Panc1 (cell line): ENCODE measurements at places on chromosomes 11 and 22.

DNA sequence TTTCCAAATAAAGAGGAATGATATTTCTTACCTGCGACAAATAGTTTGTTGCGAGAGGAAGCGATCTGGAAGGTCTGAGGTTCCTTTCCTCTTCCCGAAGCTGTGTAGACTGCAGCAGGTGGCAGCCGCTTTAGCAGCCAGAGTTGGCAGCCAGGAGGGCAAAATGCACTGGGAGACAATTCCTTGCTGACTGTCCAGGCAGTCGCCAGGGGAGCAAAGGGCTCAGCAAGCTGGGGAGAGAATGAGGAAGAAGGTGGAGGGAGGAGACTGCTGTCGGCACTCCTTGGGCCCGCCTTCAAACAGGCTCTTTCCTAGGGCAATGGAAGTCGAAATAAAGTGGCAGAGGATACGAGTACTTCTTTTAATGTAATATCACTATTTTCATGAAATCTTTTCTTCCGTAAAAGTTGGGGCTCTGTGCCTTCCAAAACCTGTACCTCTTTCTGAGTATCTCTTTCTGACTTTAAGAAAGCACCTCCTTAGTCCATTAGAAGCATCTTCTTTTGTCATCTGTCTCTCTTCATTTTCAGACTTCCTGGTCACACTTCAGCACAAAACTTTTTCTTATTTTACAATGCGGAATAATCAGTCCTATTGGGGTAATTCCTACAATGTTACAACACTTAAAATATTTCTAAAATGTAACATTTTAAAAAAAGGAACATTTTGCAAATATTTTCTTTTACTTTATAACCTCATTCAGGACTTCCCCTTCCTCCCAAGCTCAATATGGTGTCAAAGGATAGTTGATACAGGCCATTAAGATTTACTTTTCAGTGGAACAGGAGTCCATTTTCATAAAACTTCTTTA, at the start of gene IL18:
IL18 (minus strand) TSS at position 220 of the 811 bp plus-strand sequence. CDS start 9,041 bp downstream, outside the sequence.
- peak; percentile 78 for DNase-seq

- DNase-seq = no peak
Observed at GRCh38 chr22:17938484-17938924, 85.9 kb downstream of the MICAL3 start.

DNA sequence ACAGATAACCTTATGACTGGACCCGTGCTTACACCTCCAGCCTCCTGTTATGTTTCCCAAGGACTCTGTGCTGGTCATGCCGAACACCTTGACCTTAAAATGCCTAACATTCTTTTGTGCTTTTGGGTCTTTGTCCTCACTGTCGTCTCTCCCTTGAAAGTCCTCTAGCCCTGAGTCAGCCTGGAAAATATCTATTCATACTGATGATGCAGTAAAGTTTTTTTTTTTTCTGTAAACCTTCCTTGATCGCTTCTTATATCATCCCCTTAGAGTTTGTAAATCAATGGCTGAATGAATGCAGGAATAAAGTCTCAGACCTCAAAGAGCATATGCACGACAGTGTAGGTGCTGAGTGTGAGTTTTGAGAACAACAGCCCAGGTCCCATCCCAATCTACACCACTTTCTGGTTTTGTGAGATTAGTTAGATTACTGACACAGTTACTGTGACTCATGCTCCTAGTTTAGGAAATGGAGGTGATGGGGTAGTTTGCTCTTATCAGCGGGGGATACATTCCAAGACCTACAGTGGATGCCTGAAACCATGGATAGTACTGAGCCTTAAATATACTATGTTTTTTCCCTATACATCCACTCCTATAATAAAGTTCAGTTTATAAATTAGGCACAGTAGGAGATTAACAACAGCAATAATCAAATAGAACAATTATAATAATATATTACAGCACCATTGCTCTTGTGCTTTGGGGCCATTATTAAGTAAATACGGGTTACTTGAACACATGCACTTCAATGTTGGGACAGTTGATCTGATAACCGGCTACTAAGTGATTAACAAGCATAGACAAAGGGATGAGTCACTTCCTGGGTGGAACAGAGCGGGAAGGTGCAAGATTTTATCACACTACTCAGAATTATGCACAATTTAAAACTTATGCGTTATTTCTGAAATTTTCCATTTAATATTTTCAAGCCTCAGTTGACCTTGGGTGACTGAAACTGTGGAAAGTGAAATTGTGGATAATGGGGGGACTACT, 8.6 kb downstream of the TCN1 start:
- DNase-seq = no peak

DNA sequence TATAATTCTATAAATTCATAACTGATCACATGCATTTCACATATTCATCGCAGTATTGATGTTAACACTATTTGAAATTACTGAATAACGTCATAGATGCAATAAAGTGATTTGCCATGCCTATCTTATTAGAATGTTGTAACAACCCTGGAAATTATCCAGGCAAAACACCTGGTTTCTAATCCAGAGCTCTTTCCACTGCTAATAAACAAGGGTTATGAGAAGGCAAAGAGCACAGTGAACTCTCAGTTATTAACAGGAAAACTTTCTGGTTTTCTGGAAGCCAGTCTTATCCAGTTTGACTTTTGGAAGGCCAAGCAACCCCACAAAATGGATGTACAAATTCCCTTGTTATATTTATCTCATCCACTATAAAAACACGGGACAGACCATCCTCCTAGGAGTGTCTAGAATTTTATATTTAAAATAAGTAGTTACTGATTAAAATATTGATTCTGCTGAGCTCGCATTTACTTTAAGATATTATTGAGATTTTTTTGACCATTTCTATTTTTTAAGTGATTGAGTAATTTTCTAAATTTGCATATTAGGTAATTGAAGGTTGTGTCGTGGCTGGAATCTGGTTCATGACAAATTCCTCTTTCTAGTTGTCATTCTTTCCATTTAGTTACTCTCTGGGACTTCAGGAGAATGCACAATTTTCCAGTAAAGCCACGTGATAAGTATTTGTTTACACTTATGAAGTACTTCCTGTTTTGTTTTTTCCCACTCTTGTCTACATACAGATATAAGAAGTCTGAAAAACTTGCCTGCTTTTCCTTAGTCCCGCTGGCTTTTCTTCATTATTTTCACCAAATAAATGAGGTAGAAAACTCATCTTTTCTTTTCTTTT, 47.9 kb downstream of the DCUN1D5 start:
- DNase-seq = no peak

GRCh38 chr11:22203281-22203680, 10.4 kb downstream of the ANO5 start:
- no peak for DNase-seq

- no peak for DNase-seq
Observed at GRCh38 chr11:92227959-92228935, 3.6 kb downstream of the FAT3 start.

- no peak for DNase-seq
Observed at GRCh38 chr11:108959105-108959761, 294.4 kb downstream of the DDX10 start.

GRCh38 chr11:126355926-126356897, 726 bp downstream of the ST3GAL4 start:
- no peak for DNase-seq

GRCh38 chr22:39638958-39639357, 68.4 kb downstream of the CACNA1I start:
- no peak for DNase-seq

DNA sequence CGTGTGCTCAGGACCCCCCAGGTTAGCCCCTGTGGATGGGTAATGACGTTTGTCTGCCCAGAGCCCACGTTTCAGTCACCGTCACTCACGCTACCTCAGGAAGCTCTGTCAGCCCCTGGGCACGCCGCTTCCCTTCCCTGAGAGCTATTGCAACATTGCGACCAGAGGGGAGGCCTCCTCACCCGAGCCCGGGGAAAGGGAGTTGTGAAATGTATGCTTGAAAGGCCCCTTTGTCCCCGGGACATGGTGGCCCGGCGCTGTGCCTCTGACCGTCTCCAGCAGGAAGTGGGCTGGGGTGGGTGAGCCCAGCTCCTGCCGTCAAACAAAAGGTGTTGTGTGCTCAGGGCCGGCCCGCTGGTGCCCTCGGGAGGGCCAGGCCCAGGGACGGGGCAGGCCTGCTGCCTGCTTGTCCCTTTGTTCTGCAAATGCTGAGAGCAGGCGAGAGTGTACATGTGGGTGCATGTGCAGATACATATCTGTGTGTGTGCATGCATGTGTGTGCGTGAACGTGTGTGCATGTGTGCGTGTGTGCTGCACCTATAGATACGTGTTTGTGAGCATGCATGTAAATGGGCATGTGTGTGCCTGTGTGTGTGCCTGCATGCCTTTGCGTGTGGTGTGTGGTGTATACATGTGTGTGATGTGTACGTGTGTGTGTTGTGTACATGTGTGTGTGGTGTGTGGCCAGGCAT, 1125.0 kb downstream of the BRD1 start:
- no peak for DNase-seq
